ENCODE measurements at places on chromosomes 3 and 15.

GRCh38 chr3:50656417-50657195 is 18.1 kb upstream of the DOCK3 start:
- no peak for DNase-seq

- DNase-seq = no peak
Observed at GRCh38 chr3:66017591-66017990, 21.1 kb downstream of the MAGI1 start.

- no peak for DNase-seq
Observed at GRCh38 chr3:72613871-72614270, 234.4 kb downstream of the SHQ1 start.

DNA sequence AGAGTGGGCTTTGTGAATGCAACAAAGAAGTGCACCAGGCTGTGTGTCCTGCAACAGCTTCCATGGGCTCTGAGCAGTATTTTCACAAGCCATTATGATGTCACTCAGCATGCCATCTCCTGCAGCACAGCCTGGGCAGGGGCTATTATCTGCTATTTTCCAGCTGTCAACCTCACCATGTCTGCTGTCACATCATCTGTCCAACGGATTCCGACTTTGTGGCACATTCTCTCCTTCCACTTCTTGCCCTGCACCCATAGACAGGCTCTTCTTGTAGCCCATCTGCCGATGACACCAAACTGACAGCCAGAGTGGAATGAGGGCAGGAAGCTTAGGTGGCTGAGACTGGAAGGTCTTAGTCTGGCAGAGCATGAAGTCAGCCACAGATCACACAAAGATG is 691.9 kb downstream of the NTRK3 start:
- DNase-seq = peak; percentile 51

DNA sequence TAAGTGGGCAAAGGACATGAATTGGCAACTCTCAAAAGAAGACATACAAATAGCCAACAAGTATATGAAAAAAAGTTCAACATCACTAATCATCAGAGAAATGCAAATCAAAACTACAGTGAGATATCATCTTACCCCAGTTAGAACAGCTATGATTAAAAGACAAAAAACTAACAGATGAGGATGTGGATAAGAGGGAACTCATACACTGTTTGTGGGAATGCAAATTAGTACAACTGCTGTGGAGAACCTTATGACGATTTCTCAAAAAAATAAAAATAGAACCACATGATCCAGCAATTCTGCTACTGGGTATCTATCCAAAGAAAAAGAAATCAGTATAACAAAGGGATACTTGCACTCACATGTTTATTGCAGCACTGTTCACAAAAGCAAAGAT is 28.6 kb downstream of the NEK10 start:
- DNase-seq = no peak

DNA sequence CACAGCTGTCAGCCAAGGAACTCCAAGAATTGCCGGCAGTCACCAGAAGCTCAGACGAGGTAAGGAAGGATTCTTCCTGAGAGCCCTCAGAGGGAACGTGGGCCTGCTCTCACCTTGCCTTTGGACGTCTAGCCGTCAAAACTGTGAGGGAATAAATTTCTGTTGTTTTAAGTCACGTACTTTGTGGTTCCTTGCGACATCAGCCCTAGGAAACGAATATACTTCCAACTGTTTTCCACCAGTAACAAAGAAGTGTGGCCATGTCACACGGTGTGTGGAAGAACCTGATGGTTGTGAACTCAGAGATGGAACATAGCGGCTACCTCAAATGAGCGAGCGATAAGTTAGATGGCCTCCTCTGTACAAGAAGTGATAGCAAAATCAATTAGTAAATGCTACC is 41.0 kb upstream of the B3GNT5 start:
- DNase-seq = no peak

DNA sequence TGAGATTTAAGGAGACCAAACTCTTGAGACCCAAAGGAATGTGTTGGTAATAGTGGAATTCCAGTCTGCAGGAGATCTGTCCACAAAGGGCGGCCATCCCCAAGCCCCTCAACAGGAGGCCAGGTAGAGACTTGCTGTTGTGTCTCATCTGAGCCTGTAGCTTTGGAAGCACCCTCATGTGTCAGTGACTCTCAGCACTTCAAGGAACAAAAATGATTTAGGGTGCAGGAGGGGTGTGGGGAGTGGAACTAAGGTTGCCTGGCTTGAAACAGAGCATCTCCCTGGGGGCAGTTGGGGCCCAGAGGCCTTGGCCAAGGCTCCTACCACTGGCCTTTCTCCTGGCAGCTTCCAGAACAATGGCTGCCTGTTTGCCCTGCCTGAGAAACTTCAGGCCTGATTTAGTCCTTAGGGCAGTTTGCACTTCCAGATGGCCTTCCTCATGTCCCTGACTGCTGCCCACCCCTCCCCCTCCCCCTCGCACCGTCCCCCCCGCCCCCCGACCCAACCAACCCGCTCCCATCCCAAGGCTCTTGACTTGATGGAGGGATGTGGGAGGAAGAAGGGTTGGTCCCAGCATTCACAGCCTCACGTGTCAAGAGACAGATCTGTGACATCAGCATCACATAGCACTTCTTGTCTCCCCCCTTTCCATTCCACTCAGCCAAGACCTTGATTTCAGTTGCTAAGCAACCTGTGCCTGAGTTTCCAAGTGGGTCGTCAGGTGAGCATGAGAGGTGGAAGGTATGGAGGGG is 77.1 kb downstream of the CORO2B start:
- no peak for DNase-seq

DNA sequence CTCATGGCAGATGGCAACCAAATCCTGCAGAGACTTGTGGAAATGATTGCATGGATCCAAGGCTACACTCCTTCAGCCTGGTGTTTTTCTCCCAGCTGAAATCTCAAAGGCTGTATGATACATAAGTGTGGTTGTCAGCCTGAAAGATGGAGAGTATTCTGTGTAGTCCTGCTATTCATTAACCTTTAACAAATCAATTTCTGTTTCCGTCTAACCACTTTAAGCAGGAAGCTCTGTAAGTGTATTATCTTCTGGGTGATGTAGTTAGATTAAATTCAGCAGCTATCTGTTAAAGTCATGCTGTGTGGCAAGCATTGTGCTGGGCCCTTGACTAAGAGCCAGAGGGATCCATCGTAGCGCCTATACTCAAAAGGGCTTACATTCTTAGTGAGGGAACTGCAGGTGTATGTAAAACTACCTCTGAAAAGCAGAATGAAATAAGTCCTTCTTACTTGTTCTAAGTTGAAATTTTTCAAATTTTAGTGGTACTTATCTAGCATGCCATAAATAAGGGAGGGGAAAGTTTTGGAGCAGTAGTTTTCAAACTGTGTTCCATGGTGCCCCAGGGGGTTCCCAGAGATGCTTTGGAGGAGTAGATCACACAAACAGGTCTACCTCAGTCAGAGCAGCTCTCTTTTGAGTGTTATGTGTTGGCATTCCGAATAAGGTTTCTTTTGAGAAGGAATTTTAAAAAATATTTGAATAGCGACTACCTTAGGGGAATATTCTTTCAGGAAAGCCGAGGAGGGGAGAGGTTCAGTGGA is 28.9 kb downstream of the HACD3 start:
- DNase-seq = no peak

- DNase-seq = no peak
Observed at GRCh38 chr3:111639316-111639715, 44.2 kb upstream of the ZBED2 start.

DNA sequence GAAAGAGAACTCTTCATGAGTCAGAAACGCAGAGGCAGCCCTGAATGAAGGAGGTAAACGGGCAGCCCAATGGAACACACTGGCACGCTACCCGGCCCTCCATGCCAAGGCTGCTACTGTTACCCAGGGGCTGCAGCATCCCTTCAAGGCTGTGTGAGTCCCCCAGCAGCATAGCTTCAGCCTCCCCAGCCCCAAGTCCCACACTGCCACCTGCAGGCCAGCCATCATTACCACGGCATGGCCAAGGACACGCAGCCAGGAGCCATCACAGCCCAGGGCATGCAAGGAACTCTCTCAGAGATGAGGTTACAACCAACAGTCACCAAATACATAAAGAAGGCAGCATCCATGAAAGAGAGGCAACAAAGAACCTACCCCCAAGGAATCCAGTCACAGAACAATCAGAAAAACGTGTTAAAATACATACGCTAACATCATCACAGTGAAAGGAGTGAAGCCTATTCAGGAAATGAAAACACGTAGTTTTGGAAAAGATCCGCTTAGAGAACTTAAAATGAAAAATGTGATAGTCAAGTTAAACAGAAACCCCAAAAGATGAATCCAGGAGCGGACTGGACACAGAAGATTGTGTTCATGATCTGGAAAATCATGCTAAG is 22.4 kb downstream of the PLA2G4F start:
- DNase-seq = peak; percentile 51

GRCh38 chr3:69122403-69122802 is at the start of gene LMOD3:
LMOD3 (minus strand) TSS chr3:69122595; CDS start chr3:69122386, 209 bp downstream.
- no peak for DNase-seq

GRCh38 chr3:129663045-129663446 is 56.6 kb upstream of the PLXND1 start:
- no peak for DNase-seq

- no peak for DNase-seq
Observed at GRCh38 chr3:98445949-98446406, 17.0 kb upstream of the OR5K1 start.

DNA sequence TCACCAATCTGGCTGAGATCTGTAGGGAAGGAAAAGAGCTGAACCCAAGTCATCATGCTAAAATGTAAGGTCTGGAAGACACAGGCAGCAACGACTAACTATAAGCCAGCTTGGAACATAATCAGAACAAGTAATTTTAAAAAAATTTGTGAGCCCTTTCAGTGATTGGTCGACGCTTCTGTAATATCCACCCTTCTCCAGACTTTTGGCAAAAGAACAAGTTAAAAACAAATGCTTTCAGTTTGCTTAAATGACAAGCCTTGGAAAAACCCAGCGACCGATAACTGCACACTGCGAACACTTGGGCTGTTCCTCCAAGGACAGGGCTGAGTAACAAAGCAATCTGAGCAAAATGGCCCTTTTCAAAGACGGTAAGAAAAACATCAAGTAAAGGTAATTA is 49.6 kb downstream of the PCSK6 start:
- DNase-seq = no peak

- DNase-seq = no peak
Observed at GRCh38 chr3:153180860-153181372, 18.9 kb downstream of the RAP2B start.

DNA sequence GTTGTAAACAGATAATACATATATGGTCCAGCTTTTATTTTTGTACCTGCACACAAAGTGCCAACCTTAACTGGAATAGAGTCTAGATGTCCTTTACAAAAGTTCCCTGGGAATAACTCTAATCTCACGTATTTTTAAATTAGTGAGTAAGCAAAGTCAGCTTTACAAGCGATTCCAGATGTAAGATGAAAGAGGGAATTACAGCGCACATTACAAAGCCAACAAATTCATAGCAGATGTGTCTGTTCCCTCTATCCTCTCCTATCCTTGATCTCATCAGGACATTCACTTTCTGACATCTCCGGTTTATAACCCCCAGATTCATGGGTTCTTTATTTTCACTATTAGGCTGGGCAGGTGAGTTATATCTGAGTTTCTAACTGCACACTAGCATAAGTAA is 406.8 kb upstream of the ZNF385D start:
- DNase-seq = no peak

DNA sequence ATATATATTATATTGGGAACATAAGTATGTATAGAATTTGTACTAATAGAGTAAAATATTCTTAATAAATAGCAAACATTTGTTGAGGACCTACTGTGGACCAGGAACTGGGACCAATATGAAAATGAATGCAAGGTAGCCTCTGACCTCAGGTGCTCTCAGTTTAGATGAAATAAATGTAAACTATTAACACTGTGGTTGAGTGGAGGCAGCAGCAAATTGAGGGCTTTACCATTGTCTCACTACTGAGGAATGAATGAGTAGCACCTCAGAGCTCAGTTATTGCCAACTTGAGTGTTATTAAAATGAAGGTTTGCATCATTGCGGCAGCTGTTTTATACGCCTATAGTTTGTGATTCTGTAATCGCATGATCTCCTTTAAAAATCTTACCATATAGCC is 90.9 kb upstream of the CGNL1 start:
- DNase-seq = no peak

DNA sequence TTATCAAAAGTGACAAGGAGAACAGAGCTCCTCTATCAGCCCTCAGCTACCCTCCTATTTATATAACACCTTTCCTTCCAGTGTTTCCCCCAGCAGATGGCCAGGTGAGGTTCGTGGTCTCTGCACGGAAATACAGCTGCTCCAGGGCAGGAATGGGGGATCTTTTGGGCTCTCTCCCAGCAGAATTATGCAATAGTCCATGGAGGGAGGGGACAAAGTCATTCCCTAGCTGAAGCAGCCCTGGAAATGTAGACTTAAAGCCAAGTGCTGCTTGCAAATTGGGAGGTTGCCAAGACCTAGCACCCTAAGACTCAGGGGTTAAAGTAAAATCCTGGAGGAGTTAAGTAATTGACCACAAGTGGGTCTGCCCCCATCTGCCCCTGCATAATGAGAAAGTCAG is 256.3 kb downstream of the LRTM1 start:
- DNase-seq = no peak

DNA sequence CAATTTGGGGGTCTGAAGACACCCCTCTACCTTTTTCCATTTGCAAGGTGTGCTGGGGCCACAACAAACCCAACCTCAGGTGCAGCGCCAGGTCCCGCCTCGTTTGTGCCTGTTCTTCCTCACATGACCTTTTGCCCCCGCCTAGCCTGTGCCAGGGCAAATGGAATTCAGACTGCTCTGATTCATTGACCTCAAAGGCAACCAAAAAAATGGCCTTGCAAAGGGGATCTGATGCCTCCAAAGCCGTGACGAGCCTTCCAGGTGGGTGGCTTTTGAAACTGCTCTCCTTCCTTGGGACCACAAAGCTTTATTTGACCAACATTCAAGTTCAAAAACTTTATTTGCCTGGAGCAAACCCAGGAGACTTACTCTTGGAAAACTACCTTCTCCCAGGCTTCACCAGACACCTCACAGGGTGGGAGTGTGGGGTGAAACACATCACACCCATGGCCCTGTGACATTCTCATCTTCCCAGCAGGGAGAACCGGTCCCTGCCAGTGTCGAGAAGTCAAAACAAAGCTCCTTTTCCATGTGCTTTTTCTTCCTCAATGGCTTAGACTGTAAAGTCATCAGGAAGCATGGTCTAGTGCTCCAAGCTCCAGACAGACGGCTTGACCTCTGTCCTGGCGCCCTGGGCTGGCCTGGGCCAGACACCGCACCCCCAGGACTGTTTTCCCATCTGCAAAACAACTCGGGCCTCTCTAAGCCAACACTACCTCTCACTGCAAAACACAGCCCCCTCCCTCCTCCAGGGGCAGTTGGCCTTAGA is 103.9 kb upstream of the HES1 start:
- DNase-seq = no peak

DNA sequence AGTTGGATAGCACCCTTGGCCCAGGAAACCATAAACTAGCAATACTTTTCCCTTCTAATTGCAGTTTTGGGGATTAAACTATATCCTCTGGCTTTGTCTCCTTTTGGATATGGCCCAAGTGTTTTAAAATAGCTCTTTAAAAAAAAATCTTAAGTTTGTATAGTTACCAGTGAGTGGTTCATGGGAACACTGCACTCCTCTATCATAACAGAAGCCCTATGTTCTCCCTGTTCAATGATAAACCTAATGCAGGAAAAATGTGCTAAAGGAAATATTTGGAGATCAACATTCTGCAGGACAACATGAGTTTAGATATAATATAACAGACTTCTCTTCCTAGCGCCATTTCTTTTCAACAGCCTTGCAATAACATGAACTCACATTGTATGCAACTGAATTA is 13.1 kb downstream of the MRPL47 start:
- DNase-seq = no peak

GRCh38 chr3:131324923-131325322 is 56.7 kb upstream of the NUDT16 start:
- DNase-seq = no peak
